ENCODE measurements at places on chromosomes 7 and 10. TPM values are rescaled to one million over a fixed set of nuclear protein-coding genes. Genes with fewer than 3 reads are reported as not detected.

PDZD7 gene
- 0.79 TPM for total RNA-seq

GRCh38 chr10:28281726-28282315 lies 21.0 kb downstream of the MPP7 start:
- no peak for DNase-seq
- H3K27me3 ChIP-seq: no peaks in the 10 kb centered on the region
- no peak overlapping the region for H3K4me3 ChIP-seq

PRSS37 gene
- total RNA-seq: not detected

- no peaks in the 10 kb centered on the region for H3K27me3 ChIP-seq
- no peaks in the 10 kb centered on the region for H3K4me1 ChIP-seq
- no peak overlapping the region for H3K27ac ChIP-seq
- peaks cover 76% of the 10 kb centered on the region for H3K36me3 ChIP-seq
These were observed 21.3 kb downstream of the ZNF107 start for GRCh38 chr7:64687249-64687648.

SMKR1 gene
- 0.97 TPM for total RNA-seq

CALML5 gene
- total RNA-seq: not detected

- no peaks in the 10 kb centered on the region for H3K4me1 ChIP-seq
- H3K4me3 ChIP-seq: no peak overlapping the region
- H3K27ac ChIP-seq: no peak overlapping the region
- H3K27me3 ChIP-seq: no peaks in the 10 kb centered on the region
- H3K36me3 ChIP-seq: no peaks in the 10 kb centered on the region
These were observed 30.8 kb downstream of the C10orf143 start for GRCh38 chr10:130079614-130080460.

PNLIPRP2 gene
- 0.79 TPM for total RNA-seq

Data from endodermal cell (in vitro differentiated cells).